NCI-H2171 (cell line): ENCODE measurements at places on chromosomes 16 and 17.
A peak's percentile ranks its signal among the peaks of the same experiment; 100 is the strongest.

GRCh38 chr17:56478836-56479447 lies 114.6 kb upstream of the NOG start:
- no peak for DNase-seq

GRCh38 chr16:1326946-1327618 lies 6.4 kb upstream of the BAIAP3 start:
- DNase-seq = no peak

GRCh38 chr16:77993111-77993985 lies 29.0 kb upstream of the CLEC3A start:
- DNase-seq = no peak

DNA sequence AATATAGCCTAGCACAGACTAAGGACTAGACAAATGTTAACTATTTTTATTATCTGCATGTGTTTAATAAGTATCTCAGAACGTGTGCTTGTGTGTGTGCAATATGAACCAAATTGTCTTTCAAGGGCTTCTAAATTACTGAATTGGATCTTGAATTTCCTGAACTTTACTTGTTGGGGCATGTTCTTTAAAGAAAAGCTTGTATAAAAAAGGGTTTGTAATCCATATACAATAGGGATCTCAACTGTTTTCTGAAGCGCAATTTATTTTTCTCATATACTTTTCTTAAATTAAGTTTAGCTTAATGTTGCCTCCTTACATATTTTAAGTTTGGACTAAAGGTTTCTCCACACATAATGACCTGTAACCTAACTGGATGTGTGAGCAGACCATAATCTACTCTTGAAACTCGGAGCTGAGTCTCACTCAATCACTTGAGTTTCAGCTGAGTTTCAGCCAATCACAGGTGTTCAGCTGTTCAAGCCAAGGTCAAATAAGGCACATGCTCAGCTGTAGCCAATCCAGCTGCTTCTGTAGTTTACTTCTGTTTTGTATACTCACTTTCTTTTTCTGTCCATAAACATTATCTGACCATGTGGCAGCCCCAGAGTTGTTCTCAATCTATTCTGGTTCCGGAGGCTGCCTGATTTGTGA lies 72.3 kb downstream of the CDK5R1 start:
- no peak for DNase-seq

GRCh38 chr16:2751577-2752034 lies 832 bp upstream of the SRRM2 start:
- peak; percentile 74 for DNase-seq

GRCh38 chr16:4337540-4338088 lies 13.5 kb downstream of the PAM16 start:
- no peak for DNase-seq

DNA sequence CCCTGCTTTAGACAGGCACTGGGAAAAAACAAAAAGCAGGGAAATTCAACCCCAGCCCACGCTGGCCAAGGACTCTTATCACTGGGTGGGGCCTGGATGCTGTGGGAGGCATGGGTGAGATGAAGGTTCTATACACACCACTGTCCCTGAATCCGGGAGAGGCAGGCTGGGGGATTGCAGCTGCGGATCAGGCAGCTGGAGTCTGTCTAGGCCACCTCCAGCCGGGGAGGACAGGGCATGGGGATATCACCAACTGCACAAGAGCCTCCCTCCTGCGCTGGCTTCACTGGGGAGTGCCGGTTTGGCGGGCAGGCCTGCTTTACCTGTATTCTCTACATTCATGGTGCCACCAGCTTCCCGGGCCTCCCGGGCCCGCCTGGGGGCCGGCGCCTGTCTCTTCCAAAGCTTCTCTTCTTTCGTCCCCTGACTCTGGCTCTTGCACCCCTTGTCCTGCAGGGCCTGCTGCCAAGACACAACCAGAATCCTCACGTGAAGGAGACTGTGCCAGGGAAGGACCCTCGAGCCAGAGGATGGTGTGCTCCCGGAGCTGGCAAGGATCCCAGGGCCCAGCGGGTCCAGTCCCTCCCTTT lies 13.9 kb downstream of the KIFC3 start:
- no peak for DNase-seq

GRCh38 chr17:73874008-73874720 lies 229.9 kb upstream of the SDK2 start:
- DNase-seq = no peak

DNA sequence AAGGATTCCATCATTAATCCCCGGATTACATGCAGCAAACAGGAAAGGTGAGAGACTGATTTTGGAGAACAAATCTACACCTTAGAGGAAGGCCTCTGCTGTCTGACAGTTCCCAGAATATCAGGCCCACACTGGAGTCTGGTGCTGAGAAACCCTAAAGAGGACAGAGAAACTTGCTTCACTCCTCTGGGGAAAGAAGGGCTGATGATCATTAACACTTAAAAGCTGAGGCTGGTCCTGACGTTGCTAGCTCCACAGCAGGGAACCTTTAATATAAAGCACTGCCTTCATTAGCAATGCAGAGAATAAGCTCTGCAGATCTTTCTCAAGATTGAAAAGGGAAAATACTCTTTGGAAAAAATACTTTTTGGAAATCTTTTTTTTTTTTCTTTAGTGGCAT lies 1472.4 kb upstream of the GOT2 start:
- no peak for DNase-seq

DNA sequence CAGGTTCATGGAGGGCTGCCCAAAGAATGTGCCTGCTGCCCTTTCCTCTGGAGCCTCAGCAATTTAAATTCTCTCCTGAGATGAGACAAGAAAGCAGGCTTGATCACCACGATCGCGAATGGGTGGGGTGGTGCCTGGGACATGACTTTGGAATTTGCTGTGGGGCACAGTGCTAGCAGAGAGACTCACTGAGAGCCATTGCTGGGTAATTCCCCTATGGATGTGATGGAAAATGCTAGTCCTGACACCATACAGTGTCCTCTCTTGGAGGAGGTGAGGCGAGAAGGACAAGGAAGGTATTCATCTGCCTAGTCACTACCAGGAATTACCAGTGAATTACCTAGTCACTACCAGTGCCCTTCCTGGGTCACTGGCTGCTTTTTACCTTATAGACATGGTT lies 15.5 kb downstream of the FAM20A start:
- DNase-seq = no peak

DNA sequence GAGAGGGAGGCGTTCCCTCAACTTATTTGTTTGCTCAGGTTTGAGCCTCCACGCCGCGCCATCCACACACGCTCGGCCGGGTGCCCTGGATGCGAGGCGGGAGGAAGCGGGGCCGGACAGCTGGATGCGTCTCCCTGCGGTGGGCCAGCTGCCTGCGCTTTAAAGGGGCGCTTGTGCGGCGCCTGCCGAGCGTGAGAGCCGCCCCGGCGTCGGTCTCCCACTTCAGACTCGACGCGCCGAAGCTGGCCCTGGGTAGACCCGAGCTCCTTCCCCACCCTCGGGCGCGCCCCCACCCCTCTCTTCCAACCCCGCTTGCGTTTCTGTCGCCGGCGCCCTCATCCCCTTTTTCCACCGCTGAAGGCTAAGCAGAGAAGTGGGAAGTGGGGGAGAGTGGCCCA lies 527 bp upstream of the CHAD start:
- DNase-seq = no peak

DNA sequence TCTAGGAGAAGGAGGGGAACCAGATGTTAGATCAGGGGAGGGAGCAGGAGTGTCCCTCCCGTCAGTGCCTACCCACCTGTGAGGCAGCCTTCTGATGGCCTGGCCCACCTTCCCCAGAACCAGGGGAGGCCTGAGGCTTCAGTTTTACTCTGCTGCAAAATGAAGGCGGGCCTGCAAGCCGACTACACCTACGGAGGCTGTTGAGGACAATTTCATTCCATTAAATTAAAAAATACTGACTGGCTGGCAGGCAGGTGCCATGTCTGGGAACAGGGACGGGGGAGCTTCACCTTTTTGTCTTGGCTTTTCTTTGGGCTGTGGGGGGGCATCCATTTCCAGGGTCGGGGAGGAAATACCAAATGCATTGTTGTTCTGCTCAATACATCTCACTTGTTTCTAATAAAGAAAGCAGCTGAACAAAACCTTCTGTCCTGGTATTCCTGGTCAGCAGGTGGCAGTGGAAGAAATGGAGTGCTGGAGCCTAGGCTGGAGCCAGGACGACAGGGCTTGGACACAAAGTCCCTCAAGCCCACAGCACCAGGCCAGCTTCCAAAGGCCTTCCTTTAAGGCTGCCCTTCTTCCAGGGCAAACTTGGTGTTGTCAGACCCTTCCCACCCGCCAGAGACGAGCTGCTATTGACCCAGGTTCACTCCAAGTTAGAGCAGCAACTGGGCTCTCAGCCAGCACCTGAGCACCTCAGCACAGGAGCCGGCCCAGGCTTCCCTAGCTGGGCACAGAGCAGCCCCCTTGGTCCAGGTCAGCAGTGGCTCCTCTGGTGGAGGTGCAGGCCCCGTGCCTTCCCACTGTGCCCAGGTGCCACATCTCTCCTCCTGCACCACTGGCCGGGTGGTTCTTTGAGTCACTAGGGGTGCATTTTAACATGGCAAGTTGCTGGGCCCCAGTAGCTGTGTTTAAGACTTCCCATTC lies 23.5 kb downstream of the PLCD3 start:
- no peak for DNase-seq

DNA sequence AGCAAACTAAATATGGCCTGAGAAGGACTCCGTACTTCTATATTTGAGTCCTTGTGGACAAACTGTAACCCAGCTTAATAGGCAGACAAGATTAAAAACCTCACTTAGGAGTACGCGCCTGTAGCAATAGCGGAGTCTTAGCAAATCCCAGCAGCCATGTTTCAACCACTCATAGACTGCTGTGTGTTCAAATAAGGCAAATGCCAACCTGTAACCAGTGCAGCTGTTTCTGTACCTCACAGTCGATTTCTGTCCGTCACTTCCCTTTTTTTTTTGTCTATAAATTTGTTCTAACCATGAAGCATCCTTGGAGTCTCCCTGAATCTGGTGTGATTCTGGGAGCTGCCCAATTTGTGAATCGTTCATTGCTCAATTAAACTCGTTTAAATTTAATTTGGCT lies 30.2 kb downstream of the TANC2 start:
- no peak for DNase-seq

- no peak for DNase-seq
These were observed 11.1 kb upstream of the CHRNE start for GRCh38 chr17:4913994-4914393.

- DNase-seq = no peak
These were observed 103.6 kb downstream of the RMI2 start for GRCh38 chr16:11448796-11449416.

GRCh38 chr17:50154604-50155003 lies 4.1 kb upstream of the PPP1R9B start:
- no peak for DNase-seq

DNA sequence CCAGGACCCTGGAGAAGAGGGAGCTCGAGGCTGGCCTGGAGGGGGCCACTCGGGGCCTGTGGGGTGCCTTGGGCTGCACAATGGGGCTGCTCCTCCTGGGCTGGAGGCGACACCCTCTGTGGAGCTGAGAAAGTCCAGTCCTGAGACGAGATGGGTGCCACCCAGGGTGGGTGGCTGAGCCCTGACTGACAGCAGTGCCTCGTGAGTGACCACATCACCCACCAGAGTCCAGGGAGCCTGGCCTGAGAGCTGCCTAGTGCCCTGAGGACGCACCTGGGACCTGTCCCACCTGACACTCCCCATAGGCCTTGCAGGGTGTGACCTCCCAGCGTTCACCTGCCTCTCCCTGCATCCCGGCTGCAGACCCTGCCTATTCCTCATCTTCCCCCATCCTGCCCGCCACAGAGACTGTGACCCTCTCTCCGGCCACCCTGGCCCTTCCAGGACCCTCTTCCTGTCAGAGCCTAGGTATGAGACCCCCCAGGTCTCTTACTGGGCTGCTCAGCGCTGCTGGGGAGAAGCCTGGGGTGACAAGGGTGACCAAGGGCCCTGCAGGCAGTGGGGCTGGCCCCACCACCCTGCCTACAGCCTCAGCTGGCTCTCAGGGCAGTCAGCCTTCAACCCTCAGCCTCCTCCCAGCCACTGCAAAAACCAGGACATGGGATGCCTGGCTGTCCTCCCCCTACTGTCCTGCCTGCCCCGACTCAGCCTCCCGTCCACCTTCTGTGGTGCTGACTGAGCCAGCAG lies 41.2 kb downstream of the TNFRSF13B start:
- DNase-seq = no peak

GRCh38 chr16:80554033-80554432 lies 13.2 kb downstream of the DYNLRB2 start:
- DNase-seq = no peak

- no peak for DNase-seq
These were observed 15.9 kb downstream of the SDR42E2 start for GRCh38 chr16:22177968-22178930.

DNA sequence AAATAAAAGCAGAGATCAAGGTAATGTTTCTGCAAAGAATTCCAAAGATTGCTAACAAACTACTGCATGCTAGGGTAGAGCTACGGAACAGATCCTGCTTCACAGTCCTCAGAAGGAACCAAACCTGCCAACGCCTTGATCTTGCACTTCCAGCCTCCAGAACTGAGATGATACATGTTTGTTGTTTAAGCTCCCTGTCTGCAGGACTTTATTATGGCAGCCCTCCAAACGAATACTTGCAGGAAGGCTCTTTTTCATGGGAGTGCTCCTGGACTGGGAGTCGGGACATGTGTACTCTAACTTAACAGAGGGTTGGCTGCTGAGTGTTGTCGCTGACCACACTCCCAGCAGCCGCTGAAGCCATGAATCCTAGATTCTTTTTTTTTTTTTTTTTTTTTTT lies 808.8 kb upstream of the EEF2KMT start:
- DNase-seq = no peak

- no peak for DNase-seq
These were observed 111.4 kb downstream of the METRNL start for GRCh38 chr17:83190601-83191387.

GRCh38 chr16:55297062-55297909 lies 26.7 kb upstream of the IRX6 start:
- DNase-seq = no peak

DNA sequence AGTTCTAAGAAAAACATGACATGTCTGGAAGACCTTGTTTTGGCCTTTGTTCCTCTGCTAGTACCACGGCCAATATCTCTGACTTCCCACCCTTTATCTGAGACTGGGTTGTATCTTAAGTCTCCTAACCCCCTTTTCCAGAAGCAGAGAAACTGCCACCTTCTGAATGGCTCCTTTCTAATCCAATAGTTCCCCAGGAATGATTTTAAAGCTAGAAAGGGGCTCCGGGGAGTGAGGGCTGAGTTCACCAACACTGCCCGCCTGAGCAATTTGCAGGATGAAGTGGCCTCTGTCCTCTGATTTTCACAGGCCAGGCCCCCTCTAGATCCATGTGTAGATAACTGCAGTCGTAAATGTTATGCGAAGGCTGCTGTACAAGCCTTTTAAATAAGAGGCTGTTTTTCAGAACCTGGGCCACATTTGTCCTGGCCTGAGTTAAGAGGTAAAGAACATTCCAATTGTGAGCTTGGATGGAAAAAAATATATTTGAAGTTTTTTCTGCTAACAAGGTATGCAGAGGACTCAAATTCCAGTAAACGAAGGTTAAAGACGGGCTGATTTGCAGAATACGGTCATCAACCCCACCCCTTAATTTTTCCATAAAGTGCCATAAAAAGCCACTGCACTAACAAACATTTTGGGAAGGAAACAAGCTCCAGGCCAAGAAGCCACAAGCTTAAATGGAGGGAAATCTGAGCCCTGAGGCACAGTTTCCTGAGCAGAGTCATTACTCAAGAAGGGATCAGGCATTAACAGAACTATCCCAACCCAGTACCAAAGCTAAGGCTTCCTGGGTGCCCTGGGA lies 117.0 kb upstream of the MAF start:
- no peak for DNase-seq
